ENCODE measurements at places on chromosomes 5 and 9.
A peak's percentile ranks its signal among the peaks of the same experiment; 100 is the strongest.

DNA sequence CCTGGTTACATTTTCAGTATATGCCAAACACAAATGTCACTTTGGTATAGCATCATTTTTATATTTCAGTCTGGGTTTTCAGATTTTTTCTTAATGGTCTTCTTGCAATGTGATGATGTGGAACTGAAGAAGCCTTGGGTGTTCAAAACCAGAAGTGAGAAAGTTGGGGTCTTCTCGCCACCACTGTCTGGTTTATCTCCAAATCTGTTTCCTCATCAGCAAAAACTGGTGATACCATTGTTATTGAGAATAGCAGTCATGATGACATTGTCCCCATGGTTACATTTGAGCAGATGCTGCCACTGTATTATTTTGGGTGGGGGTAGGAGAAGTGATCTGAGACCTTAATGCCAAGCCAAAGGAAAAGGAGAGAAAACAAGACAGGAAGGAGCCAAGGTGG, 85.9 kb upstream of the MAP3K1 start:
- no peak for DNase-seq

- DNase-seq, result peak; percentile 69
Measured at GRCh38 chr5:83323557-83324180, 147.9 kb upstream of the VCAN start.

- no peak for DNase-seq
Measured at GRCh38 chr5:33312571-33313549, 127.9 kb upstream of the TARS1 start.

DNA sequence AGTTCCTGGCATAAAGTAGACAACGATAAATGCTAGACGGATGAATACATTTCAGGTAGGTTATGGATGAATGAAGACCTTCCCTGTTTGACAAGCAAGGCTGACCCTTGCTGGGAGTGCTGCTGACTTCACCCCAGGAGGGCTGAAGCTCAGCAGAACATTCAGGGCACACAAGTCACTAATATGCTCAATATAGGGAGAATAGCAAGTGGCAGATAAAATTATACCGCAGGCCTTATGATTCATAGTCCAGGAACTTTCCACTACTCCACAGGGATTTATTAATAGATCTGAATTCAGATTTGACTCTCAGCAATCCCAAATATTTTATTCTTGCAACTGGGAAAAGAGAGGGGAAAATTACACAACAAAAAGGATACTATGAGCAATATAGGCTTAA, 38.2 kb upstream of the GRAMD2B start:
- DNase-seq, result no peak

DNA sequence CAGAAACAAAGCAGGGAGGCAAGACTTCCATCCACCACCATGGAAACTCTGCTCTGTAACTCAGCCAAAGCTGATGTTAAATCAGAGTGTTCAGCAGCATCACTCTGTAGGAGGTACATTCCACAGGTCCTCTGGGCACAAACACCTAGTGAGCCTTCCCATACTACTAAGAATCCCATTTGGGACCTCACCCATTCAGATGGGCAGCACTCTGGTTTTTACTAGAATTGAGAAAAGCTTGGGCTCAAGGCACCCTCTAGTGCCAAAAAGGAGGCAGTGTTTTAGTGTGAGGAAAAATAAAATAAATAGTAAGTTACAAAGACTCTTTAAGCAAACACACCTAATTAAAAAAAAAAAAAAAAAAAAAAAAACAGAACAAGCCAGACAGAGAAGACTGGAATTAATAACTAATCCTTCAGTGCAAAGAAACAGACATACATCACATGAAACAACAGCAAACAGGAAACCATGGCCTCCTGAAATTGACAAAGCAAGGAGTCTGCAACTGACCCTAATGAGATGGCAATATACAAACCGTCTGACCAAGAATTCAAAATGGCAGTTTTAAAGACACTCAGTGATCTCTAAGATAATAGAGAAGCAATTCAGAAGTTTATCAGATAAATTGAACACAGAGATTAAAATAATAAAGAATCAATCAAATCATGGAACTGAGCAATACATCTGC, 159.5 kb downstream of the GNA14 start:
- no peak for DNase-seq

- no peak for DNase-seq
Measured at GRCh38 chr9:69975681-69976080, 68.0 kb upstream of the MAMDC2 start.

DNA sequence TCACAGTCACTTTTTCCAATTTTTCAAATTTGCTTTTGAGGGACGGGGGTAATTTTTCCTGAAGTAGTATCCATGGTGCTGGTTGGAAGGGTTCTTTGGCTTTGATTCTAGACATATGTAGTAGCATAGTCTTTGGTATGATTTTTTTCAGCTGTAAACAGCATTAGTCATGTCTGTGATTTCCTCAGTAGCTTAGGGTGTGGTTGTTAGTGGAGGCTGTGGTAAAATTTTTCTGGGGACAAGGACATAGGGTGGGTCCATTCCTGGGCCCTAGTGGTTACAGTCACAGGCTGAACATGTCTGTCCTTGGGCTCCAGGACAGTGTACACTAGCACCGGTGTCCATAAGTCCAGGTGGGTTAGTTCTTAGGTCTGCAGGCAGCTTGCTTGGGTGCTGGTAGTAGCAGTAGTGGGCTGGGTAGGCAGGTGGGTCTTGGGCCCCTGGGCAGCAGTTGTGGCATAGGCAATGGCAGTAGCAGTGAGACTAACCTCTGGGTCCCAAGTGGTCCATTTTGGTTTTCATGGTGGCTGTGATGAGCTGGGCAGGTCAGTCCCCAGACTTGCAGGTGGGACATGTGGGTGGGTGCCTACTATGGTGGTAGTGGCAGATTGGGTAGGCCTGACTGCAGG, 100.0 kb upstream of the CXCL14 start:
- DNase-seq, result no peak

- DNase-seq, result no peak
Measured at GRCh38 chr5:82095536-82095935, 123.7 kb downstream of the ATG10 start.

GRCh38 chr5:120388016-120388781, 75.9 kb upstream of the PRR16 start:
- peak; percentile 79 for DNase-seq

- DNase-seq, result peak; percentile 67
Measured at GRCh38 chr5:148759101-148759500, 67.3 kb upstream of the ADRB2 start.

GRCh38 chr9:96048104-96048955, 172.8 kb downstream of the ERCC6L2 start:
- peak; percentile 59 for DNase-seq

DNA sequence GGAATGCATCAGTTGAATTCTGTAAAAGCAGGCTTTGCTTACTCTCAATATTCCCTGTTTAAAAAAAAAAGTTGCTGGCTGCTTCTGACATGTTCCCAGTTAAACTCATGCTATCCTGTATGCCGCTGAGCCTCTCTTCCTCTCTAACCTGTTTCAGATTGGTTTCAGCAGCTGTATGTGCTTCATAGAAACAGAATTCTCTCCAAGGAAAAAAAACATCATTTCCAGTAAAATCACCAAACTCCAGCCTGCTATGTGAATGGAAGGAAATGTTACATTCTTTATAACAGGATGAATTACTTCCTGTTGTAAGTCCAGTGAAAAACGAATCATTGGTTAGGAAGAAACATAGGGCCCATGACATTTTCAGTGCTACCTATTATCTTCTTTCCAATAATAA, 25.7 kb upstream of the KCNV2 start:
- DNase-seq, result no peak

DNA sequence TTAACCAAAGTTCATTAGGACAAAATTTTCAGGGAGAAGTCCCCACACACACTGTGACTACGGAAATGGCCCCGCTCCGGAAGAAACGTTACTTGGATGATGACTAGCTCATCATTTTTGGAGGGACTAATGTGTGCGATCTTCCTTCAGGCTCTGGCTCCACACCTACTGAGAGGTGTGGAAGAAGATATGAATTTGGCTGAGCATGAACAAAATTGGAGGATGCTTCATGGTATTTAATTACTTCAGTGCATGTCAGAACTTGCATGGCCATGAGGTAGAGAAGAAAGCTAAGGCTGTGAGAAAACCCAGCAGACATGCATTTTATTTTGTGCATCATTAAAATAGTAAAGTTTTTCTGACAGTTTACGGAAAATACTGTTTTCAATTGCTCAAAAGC, 202.1 kb upstream of the TLE4 start:
- no peak for DNase-seq

- DNase-seq, result no peak
Measured at GRCh38 chr5:57878301-57878722, 395.7 kb upstream of the ACTBL2 start.

DNA sequence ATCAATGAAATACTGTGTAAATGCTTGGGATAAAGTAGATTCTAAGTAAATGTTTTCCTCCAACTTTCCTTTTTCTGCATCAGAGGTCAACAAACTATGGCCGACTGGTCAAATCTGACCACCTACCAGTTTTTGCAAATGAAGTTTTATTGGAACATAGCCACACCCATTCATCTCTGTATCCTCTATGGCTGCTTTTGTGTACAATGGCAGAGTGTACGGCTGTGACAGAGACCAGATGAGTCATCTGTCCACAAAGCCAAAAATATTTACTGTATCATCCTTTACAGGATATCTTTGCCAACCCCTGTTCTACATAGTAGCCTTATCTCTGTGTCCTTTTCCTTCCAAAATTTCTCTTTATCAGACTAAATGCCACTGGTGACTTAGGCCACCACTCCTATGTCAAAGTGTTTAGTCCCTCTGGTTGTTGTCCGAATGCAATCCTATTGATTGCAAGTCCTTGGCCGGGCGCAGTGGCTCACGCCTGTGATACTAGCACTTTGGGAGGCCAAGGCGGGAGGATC, 218.4 kb upstream of the KLF4 start:
- no peak for DNase-seq

DNA sequence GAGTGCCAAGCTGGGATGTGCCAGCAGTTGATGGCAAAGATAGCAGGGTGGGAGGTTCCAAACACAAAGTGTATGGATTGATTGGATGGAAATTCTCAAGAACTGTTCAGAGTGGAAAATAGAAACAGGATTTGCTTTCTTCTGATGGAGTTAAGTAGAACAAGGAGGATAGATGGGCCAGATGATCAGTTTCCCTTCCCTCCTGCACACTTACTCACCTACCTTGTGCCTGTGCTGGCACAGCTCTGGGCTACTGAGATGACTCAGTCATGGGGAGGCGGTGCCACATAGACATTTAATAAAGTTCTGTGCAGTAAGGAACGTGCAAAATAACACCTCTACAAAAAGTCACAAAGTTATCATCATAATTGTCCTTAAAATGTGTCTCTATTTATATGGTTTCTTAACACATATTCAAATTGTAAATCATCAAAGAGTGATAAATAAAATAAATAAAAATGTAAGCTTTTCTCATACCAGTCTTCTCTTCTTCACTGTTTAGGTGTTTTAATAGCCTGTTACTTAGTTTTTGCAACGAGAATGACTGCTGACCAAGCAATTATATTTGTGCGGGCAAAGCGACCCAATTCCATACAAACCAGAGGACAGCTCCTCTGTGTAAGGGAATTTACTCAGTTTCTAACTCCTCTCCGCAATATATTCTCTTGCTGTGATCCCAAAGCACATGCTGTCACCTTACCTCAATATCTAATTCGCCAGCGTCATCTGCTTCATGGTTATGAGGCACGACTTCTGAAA, 12.7 kb downstream of the PTPDC1 start:
- DNase-seq, result no peak

- DNase-seq, result no peak
Measured at GRCh38 chr5:135650081-135650480, 71.3 kb upstream of the CXCL14 start.

GRCh38 chr5:74433255-74433895, 207.2 kb downstream of the ENC1 start:
- DNase-seq, result peak; percentile 76

DNA sequence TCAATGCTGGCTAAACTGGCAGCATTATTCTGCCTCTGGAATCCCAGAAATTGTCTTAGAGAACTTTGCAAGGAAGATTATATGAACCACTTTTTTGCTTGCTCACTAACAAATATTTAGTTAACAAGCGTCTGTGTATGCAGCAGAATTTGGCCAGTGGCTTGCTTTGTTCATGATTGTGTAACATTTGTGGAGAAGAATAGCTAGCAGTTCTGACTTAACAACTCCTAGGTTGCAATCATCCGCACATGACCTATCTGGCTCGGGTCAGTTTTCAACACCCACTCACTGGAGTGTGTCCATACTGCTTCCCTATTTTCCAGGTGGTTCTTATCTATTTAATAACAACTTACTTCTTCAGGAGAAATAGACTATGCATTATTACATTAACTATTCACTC, 98.5 kb downstream of the SNX18 start:
- peak; percentile 71 for DNase-seq

- no peak for DNase-seq
Measured at GRCh38 chr5:40431734-40432133, 248.0 kb upstream of the PTGER4 start.

- DNase-seq, result no peak
Measured at GRCh38 chr5:117463881-117464570, 889.4 kb upstream of the SEMA6A start.

DNA sequence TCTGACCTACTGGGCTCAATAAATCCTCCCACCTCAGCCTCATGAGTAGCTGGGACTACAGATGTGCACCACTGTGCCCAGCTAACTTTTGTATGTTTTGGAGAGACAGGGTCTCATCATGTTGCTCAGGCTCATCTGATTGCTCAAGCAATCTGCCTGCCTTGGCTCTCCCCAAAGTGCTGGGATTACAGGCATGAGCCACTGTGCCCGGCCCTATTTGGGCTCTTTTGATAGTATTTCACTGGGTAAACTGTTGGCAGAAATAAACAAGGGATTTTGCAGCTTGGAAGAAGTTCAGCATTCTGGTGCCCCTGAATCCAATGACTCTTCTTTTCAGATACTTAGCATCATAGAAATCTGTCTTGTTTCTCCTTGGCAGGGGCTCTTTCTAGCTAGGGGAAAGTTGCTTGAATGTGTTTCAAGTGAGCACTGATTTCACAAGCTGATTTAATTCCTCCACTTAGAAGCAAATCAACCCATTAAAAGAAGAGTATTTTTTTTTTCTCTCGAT, 146.8 kb downstream of the PAPPA start:
- DNase-seq, result no peak

DNA sequence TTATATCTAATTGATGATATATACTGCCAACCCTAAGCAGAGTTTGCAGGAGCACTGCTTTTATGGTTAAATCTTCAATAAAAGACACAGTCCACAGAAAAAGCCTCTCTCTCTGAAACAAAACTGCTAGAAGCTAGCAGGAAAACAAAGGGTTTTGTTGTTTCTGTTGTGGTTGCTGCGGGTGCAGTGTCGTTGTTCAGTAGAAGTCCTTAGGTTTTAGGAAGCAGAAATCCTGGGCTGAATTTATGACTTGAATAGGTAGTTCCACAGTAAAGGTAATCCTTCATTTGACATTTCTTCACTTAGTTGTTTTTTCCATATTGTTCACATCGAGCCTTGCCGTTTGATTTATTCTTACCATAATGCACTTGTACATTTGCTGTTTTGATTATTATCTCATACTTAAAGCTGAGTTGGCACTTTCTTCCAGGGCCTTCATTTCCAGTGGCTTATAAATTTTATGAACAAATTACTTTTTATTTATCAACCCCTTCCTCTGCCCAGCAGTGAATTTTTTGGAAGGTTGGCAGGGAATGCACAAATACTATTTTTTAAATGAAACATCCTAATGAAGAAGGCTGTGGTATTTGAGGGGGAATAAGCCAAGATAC, 209.6 kb upstream of the SLC30A5 start:
- DNase-seq, result no peak

Measured in inflammatory macrophage treated with lipopolysaccharide for 1 hour (primary cell).